Kasumi-1 (cell line): ENCODE measurements at places on chromosomes 13 and 19.
A peak's percentile ranks its signal among the peaks of the same experiment; 100 is the strongest.

GRCh38 chr13:34431827-34432581 is 510.1 kb upstream of the NBEA start:
- DNase-seq = no peak

DNA sequence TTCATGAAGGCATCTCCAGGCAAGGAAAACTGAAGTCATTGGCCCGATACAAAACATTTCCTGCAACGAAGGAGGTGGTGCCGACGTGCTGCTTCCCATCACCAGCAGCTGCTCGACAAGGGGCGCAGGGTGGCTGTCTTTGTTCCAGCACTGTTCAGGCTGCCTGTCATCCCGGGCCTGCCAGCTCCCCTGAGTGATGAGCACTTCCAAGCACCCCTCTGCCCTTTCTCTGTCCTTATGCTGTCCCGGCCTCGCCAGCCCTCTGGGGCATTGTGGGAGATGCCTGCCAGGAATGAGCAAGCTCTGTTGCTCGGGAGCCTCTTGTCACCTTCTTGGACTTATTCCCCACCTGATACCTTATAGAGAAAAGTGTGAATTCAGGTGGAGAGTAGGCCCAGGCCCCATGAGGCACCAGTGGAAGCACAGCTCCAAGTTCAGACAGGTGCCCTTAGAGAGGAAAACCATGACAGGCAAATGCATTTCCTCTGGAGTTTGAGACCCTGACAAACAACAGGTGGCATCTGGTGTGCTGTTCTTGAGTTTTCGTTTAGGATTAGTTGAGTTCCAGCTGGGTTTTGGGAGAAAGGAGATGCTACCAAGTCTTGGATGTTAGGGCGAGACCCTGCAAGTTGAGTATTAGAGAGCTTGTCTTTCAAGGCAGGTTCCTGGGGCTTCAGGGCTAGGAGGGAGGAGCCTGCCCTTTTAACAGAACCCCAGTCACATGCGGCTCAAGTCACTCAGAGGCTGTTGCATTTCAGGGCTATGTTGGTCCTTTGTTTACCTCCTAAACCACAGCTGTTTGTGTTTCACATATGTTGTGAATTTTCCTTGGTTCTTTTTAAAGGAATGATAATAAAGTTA is 21.4 kb downstream of the BBC3 start:
- no peak for DNase-seq

DNA sequence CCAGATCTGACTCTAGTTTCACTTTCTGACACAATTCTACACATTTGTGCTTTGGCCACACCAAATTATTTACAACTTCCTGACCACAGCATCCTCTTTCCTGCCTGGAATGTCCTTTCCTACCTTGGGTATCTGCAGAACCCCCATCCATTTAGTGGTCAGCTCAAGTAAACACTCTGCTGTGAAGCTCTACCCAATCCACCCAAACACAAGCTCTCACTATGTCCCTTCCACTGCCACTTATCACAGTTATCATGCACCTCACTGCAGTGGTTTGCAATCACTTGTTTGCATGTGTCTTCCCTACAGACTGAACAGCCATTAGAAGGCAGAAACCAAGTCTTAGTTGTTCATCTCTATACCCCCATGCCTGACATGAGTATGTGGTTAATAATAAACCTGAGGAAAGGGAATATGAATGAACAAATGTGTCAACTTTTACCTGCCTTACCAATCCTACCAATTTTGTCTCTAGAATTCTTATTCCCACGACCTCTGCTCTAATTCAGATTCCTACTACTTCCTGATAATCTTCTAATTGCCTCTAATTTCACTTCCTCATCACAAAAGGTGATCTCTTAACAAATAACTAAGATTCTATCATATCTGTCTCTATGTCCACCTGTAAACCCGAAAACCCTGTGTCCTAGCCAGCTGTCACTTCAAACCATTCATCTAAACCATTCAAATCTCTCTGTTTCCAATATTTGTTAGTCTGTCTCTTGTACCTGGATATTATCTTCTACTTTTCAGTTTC is 25.1 kb downstream of the LNX2 start:
- DNase-seq = no peak

DNA sequence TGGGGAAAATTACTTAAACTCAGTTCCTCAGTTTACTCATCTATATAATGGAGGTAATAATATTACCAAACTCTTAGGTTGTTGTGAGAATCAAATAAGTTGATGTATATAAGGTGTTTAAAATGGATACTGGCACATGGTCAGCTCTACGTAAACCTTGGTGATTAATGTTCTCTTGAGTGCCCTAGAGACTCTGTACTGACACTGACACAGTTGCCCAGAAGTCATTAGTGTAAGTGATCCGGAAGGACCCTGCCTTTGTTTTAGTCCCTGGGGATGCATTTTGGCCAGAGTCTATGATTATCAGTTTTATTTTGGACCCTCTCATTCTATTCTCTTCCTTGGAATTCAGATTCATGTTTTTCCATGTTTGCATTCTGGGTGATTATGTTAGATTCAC is 31.9 kb downstream of the CHST8 start:
- DNase-seq = no peak

- DNase-seq = no peak
These were observed 8.3 kb downstream of the LCP1 start for GRCh38 chr13:46173656-46174055.

GRCh38 chr13:107124129-107124718 is 556.3 kb upstream of the ARGLU1 start:
- DNase-seq = peak; percentile 44

- no peak for DNase-seq
These were observed 117.2 kb downstream of the ZIC5 start for GRCh38 chr13:99854366-99854765.

DNA sequence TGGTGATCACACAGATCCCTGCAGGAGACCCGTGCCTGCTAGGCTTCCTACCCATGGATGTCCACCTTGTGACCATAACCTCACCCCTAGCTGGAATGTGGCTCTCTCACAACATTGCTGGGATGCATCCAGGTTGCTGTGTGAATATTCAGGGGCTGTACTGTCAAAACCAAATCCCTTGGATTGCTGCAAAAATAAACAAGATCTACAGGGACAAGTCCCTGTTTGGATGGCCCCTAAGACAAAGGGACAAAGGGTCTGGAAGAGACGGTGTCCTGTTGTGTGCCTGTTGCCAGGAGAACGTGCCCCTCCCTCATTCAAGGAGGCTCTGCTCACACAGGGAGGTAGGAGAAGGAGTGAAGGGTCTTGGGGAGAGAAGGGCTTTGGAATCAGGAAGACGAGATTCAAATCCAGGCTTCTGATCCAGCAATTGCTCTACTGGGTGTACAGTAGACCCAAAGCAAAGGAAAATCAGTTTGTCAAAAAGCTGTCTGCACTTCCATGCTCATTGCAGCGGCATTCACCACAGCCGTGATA is 89.2 kb upstream of the WASF3 start:
- DNase-seq = no peak

GRCh38 chr19:3113100-3114017 is 19.2 kb downstream of the GNA11 start:
- no peak for DNase-seq

DNA sequence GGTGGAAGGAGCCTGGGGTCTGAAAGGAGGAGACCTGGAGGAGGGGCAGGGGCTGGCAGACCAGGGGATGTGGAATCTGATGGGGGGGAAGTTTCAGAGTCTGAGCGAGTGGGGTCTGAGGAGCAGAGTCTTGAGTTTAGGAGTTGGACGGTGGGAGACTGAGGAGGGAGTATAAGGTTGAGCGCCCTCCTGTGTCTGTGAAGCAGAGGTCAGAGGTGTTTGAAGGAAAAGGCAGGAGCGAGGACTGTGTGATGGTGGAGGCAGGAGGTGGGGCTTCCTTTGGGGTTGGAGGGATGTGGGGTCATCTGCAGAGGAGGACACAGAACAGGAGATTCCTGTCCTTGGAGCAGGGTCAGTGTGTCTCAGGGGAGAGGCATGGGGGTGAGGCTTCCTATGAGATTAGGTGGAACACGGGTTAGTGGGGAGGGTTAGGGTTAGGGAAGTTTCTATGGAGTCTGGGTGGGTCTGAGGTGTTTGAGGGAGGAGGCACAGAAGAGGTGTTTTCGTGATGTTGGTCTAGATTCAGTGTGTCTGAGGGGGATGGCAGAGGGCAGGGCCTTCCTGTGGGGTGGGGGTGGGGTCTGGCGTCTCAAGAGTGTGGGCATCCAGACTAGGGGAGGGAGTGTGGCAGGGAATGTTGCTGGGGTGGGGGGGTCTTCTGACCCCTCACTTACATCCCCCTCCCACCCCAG is 8.3 kb downstream of the RYR1 start:
- peak; percentile 34 for DNase-seq

DNA sequence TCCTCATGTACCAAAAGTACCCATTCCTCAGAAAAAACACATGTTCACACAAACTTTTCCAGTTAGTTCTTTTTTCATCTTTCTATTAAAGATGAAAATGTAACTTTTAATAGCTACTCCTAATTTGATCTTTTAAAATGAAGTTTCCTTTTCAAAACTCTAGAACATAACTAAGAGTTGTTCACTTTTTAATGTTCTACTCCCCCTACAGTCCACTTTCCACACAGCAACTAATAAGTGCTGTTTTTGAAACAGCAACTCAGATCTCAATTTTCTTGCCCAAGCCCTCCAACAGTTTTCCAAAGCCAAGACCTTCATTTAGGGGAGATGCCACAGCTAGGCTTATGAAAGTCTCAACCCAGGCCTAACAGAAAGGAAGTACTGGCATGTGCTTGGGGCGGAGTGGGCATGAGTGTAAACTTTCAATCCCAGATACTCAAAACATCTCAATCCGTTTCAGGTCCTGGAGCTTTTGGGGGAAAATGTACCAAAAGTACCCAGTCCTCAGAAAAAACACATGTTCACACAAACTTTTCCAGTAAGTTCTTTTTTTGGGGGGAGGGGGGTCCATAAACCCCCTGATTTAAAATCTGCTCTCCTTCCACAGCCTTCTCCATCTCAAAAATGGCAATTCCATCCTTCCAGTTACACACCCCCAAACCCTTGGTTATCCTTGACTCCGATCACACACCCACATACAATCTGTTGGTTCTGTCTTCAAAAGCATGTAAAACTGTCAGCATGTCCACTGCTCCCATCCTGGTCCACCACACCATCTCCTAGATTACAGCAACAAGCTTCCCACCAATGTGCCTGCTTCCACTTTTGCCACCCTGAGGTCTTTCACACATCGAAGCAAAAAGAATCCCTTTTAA is 2.0 kb downstream of the FBL start:
- DNase-seq = peak; percentile 74

DNA sequence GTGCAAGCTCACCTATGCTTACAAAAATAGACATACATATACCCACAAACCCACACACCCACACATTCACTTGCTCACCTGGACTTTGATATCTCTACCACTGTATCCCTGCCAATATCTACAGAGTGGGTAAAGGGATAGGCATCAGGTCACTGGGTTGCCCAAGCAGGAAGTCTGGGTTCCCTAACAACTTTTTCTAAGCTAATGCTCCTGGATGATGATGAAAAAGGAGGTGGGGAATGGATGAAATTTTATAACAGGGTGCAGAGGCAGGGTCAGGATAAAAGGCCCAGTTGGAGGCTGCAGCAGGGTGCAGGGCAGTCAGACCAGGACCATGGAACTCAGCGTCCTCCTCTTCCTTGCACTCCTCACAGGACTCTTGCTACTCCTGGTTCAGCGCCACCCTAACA is at the start of gene CYP2B6:
Gene CYP2B6 (plus strand): TSS at position 311 of the 410 bp plus-strand sequence. CDS start 24 bp downstream, at position 335.
- no peak for DNase-seq

DNA sequence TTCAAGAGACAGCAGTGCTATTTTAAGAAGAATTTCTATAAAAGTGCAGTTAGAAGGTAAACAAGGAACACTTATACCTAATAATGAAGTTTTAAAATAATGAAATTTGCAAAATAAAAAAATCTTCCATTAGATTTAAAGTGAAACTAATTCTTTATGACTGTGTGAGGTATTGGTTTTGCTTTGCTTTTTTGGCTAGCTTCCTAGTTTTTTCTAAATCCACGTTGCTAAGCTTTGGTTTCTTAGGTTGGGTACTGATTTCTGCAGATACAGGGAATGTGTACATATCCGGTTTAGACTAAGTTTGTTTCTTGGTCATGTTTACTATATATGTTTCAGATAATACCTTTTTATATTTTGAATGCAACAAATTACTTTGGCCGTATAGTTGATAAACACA is 59.8 kb downstream of the SLC7A9 start:
- DNase-seq = no peak

- DNase-seq = peak; percentile 34
These were observed 20.5 kb downstream of the EPS8L1 start for GRCh38 chr19:55096061-55096701.

- no peak for DNase-seq
These were observed 82.8 kb downstream of the STARD13 start for GRCh38 chr13:33202644-33203169.

GRCh38 chr13:27476943-27477703 is 26.8 kb upstream of the MTIF3 start:
- no peak for DNase-seq

DNA sequence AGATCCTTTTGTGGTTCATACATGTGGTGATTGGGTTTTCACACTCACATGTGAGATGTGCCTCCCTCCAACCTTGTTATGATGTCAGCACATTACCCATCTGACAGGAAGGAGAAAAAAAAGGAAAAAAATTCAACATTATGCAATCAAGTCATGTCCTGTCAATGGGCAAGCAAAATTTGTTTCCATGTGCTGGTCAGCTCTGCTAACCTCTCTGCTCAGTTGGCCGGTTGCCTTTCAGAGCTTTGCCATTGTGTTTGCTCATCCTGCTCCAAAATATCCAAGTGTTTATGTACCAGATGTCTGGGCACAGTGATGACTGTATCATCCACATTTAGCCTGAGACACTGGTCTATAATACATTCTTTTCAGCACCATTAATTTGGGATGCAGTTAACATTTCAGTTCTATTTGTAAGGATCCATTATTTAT is 27.0 kb upstream of the METTL21C start:
- DNase-seq = no peak

DNA sequence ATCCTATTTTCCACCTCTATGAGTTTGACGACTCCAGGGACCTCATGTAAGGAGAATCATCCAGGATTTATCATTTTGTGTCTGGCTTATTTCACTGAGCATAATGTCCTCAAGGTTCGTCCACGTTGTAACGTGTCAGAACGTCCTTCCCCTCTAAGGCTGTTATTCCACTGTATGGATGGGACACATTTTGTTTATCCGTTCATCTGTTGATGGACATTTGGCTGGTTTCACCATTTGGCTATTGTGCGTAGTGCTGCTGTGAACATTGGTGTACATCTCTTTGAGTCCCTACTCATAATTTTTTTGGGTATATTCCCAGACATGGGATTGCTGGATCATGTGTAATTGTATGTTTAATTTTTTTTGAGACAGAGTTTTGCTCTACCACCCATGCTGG is 21.5 kb downstream of the CRTC1 start:
- DNase-seq = no peak

DNA sequence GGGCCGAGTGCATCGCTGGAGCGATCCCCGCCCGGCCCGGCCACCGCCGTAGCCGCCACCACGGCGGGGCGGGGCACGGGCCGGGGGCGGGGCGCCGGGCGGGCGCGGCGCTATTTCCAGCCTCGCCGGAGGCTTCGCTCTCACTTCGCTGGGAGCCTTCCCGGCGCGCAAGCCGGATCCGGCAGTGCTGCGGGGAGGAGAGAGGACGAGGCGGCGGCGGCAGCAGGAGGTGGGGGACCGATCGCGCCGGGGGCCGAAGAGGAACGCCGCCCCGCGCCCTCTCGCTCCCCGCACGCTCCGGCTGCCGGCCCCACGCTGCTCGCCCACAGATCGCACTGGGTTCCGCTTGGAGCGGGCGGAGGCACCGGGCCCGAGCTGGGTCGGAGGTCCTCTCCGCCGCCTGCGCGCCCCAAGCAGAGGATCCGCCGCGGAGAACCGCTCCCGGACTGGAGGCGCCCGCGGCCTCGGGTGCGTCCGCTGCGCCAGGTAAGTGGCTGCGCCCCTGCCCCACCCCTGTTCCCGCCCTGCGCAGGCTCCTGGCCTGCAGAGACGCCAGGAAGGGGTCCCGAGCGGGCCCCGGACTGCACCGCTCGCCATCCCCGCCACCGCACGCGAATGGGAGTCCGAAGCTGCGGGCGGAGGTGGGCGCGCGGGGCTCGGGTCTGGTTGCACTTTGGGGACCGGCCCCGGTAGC is at the start of gene CHST8:
Gene CHST8 (plus strand): TSS at position 143 of the 694 bp plus-strand sequence. CDS start 67,309 bp downstream, outside the sequence.
- DNase-seq = no peak
